ENCODE measurements at places on chromosomes 5 and 9. TPM values are rescaled to one million over a fixed set of nuclear protein-coding genes. Genes with fewer than 3 reads are reported as not detected.

- no peak for DNase-seq
Measured at GRCh38 chr5:40381676-40382363, 297.9 kb upstream of the PTGER4 start.

- DNase-seq, result no peak
Measured at GRCh38 chr5:71782393-71782770, 63.3 kb downstream of the CARTPT start.

DNA sequence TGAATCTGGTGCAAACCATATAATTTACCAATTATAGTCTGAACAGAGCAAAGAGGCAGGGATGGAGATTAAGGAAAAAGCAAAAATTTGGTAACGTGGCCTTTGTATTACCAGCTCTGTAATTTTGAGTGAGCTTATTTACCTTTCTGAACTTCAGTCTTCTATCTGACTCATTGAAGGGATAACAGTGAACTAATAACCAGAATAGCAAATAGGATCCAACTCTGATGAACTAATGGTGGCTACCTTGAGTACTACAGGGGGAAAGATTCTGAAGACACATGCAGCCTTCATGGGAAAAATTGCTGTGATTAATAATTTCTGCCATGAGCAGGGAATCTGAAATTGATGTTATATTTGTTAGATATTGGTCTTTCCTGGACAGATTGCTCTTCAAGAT is 23.0 kb upstream of the LARP1 start:
- no peak for DNase-seq

DNA sequence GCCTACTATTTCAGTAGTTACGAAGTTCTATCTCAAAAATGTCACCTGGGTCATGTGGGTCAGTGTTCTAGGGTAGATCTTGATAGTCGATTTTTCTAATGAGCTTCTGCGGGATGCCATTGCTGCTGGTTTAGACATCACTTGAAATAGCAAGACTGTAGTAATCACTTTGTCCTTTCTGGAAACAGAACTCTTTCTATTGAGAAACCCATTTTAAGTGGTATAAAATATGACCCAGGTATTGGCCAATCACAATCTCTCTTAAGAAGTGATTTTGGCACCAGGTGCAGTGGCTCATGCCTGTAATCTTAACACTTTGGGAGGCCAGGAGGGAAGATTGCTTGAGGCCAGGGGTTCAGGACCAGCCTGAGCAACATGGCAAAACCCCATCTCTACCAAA is 17.6 kb downstream of the ARRDC3 start:
- DNase-seq, result no peak

ABHD17B gene
- polyA plus RNA-seq, result 31.5 TPM

ADGRV1 gene
- polyA plus RNA-seq, result 7.8 TPM

MEGF10 gene
- 7.4 TPM for polyA plus RNA-seq
